COR-L47 (cell line): ENCODE measurements at places on chromosomes 7 and 10.

GRCh38 chr7:18037609-18038008 lies 10.0 kb upstream of the PRPS1L1 start:
- DNase-seq = no peak

GRCh38 chr10:118844731-118845521 lies 90.2 kb upstream of the CACUL1 start:
- no peak for DNase-seq

- no peak for DNase-seq
These were observed 33.8 kb downstream of the MAP3K8 start for GRCh38 chr10:30467651-30468338.

DNA sequence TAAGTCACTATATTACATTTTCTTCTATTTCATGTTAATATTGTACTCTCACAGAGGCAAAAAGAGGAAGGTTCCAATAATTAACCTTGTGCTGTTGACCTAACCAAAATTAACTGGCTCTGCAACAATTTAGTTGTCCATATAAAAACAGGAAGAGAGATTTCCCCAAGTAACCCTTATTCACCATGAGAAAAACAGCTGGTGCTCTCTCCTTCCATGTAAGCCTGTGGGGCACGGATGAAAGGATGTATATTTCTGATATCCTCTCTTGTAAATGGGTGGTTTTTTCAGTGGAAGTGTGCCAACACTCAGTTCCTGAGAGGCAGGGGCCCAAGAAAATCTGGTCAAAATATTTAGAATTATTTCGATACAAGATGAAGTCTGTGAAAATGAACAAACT lies 358.1 kb downstream of the CRPPA start:
- DNase-seq = no peak

DNA sequence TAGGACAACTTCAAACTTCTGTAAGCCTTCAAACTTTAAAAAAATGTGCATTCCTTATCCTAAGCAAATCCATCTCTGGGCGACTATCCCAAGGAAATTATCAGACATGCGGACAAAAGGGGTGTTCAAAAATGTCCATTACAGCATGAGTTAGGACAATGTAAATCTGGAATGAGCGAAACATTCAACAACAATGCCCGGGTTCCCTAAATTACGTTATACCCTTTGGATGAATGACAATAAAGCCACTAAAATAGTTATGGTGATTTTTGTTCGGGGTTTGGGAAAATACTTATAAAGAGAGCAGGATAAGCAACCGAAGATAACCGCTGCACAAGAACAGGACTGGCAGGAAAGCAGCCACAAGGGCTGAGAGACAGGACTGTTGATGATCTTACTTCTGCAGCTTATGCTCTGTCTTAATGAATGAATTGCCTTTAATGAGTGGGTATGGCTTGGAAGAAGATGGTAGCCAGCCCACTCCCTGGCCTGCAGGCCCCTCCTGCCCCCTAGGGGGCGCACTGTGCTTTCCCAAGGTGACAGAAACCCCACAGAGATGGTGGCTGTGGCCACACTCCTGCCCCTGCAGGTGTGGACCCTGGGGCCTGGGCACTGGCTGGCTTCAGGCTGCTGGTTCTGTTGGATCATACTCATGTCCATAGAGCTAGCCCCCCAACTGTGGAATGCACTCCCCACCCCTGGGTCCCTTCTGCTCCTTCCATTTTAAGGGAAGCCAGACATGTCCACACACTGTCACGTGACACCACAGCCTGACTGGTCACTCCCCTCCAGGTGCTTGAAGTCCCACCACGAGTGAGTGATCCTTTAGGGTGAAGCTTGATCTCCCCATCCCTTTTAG lies 45.0 kb downstream of the ZCCHC24 start:
- DNase-seq = no peak
